ENCODE measurements at places on chromosomes 16 and 17. TPM values are rescaled to one million over a fixed set of nuclear protein-coding genes. Genes with fewer than 3 reads are reported as not detected.

DNA sequence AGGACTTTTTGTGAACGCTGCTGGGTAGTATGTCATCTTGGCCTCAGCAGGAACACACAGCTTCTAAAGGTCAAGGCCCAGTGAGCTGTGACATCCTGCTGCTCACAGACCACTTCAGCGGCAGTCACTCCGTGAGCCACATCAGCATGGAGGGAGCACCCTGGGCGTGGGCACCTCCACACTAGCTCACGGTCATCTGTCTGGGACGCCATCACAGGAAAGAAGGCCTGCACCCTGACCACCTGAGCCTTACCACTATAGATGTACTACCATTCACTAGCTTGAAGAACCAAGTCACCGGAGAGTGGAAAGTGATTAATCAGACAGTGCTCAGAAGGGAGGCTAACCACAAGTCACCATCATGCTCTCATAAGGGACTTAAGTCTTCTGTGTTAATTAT is 3.3 kb downstream of the AXIN1 start:
- no peak for DNase-seq

GRCh38 chr16:62038646-62039045 is 2.4 kb upstream of the CDH8 start:
- no peak for DNase-seq

- no peak for DNase-seq
Observed at GRCh38 chr17:38628441-38628840, 22.7 kb upstream of the SRCIN1 start.

GRCh38 chr16:58336332-58337089 is 41.7 kb upstream of the PRSS54 start:
- peak; percentile 74 for DNase-seq

GRCh38 chr17:59671386-59671785 is 35.8 kb downstream of the PTRH2 start:
- DNase-seq, result no peak

DNA sequence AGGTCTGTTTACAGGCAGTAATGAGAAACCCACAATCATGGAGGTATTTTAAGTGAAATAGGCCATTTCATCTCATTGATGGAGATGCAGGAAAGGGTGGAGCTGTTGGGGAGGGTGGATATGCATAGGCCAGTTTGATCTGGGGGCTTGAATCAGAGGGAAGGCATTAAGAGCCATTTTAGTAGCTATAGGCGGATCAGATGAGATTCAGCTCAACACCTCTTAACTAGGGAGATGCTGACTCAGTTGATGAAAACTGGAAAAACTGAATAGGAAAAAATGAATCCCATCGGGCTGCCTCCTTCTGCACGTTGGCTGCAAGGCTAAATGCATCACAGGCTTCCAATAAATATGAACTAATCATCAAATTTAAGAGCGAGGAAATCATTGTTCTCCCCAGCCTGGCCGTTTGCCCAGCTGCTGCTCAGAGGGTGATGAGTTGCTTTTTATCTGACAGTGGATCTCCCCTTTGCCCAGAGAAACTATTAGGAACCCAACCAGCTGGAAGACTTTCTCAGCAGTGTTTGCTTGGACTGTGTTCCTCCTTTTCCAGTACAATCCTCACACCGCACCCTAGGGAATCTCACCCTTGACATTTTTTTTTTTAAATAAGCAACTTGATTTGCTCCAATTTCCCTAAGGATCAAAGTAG is 149.6 kb downstream of the SOX9 start:
- DNase-seq, result no peak

DNA sequence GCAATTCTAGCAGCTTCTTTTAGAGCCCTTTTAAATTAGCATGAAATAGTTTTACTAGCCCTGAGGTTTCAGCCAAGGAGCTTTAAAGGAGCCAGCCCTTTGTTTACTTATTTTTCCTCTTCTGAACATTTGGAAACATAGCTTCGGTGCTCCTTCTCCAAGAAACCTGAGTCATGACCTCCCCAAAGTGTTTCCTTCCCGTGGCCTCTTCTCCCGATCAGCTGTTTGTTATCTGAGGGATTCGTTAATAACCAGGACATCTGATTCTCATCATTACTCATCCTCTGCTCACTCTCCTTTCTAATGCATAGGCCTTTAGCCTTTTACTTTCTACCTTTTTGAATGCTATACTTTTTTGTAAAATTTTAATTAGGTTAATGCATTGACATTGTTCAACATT is 204.5 kb downstream of the WWOX start:
- DNase-seq, result no peak

- no peak for DNase-seq
Observed at GRCh38 chr17:81336296-81336929, 41.3 kb upstream of the SLC38A10 start.

DNA sequence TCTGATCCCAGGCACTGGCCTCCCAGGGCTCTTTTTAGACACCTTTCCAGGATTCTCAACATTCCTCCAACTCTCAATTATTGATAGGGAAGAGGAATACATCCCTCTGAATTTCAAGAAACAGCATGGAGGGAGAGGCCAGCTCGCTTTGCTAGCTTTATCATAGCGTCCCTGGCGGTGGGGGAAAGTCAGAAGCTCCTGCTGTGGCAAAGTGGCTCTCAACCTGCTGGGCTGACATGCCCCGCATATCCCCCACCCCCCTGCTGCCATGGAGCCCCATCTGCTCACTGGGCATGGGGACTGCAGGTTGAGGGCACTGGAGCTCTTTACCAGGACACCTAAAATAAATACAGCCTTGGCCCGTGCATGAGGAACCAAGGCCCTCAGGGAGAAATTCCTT is 140.3 kb downstream of the SLC39A11 start:
- DNase-seq, result no peak

GRCh38 chr17:6712058-6712853 is 913 bp downstream of the SLC13A5 start:
- no peak for DNase-seq

GRCh38 chr16:89410794-89411309 is 79.5 kb downstream of the ANKRD11 start:
- peak; percentile 93 for DNase-seq

DNA sequence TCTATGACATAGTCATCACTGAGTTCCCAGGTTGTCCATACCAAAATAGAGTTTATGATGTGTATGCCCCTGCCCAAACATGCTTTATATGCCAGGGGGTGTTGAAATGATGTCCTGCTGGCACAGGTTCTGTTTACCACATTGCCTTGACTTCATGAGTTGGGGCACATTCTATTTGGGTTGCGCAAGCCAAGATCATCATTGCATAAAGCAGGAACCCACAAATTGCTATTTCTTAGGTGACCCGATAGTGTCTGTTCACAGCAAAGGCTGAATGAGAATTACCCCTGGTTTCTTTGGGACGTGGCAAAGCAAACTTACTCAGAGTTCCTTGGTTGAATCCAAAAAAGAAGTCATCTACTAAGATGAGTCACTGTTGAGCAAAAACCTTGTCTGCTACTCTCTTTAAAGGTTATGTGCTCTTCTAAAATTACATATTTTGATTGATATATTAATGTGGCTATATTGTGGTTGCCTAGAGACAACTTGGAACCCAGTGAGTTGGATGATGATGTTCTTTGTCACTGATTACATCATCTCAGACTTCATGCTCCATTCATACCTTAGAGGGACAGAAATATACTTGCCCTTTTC is 912.6 kb upstream of the SOX9 start:
- no peak for DNase-seq

GRCh38 chr17:17926840-17927449 is 45.3 kb downstream of the TOM1L2 start:
- no peak for DNase-seq

- no peak for DNase-seq
Observed at GRCh38 chr16:78368121-78369102, 269.0 kb downstream of the WWOX start.

GRCh38 chr16:78607465-78607864 is 508.0 kb downstream of the WWOX start:
- no peak for DNase-seq

DNA sequence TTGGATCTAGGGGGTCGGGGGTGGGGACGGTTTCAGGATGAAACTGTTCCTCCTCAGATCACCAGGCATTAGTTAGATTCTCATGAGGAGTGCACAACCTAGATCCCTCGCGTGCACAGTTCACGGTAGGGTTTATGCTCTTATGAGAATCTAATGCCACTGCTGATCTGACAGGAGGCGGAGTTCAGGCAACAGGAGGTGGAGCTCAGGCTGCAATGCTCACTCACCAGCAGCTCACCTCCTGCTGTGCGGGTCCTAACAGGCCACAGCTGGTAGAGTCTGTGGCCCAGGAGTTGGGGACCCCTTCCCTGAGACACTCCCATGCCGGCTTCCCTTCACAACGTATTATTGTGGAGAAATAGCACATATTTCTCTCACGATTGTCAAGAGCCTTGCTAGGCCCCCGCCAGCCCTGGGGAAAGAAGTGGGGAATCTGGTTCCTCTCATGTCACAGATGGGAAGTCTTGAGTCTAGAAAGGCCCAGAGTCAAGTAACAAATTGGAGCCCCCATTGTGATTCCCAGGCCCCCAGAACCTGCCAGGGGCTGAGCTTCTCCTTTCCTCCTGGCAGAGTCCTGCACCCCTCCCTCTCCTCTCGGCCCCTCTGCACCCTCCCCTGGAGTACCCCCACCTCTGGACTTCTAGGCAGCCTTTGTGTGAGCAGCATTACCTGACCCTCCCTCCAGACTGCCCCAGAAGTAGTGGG is 6.1 kb upstream of the KRT14 start:
- no peak for DNase-seq

GRCh38 chr17:298791-299450 is 53.7 kb downstream of the RPH3AL start:
- DNase-seq, result no peak

GRCh38 chr16:10941127-10941933 is 938 bp downstream of the DEXI start:
- no peak for DNase-seq

DNA sequence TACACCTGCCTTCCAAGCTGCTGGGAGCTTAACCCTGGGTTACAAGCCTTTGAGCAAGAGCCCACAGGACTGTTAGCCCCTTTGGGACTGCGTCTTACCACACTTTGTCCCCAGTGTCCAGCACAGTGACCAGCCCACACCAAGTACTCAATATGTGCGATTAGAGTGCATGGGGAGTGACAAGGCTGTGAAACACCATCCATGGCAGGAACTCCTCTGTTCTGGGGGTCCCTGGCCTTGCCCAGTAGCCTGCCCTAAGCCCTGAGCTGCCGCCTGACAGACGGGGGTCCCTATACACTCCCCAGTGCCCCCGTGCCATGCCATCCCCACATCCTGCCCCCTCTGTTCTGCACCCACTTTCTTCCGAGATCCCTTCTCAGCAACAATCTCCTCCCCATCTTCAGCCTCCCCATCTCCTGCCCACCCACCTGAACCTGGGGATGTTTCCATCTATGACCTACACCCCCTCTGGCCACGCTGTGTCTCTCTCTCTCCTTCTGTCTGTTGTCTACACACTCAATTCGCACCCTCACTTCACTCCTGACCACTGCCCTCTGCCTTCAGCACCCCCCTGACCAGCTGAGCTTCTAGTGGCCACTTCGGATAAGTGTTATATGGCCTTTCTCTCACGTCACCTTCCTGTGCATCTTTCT is 112.9 kb upstream of the SMURF2 start:
- DNase-seq, result no peak

DNA sequence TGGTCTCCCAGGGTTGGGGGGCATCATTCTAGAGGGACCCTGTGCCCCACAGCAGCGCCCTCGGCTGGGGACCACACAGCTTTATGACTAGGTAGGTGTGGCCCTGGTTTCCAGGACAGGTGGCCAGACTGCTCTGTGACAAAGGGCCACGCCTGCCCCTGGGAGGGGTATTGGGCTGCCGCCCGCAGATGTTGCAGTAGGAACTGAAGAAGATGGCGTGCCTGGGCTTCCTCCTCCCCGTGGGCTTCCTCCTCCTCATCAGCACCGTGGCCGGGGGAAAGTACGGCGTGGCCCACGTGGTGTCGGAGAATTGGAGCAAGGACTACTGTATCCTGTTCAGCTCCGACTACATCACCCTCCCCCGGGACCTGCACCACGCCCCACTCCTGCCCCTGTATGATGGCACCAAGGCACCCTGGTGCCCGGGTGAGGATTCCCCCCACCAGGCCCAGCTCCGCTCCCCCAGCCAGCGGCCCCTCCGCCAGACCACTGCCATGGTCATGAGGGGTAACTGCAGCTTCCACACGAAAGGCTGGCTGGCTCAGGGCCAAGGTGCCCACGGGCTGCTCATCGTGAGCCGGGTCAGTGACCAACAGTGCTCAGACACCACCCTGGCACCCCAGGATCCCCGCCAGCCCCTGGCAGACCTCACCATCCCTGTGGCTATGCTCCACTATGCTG is at the start of gene SPPL2C:
TSS of gene SPPL2C (plus strand) at position 187 of the 681 bp plus-strand sequence. CDS start at position 213, 26 bp downstream.
- DNase-seq, result no peak

DNA sequence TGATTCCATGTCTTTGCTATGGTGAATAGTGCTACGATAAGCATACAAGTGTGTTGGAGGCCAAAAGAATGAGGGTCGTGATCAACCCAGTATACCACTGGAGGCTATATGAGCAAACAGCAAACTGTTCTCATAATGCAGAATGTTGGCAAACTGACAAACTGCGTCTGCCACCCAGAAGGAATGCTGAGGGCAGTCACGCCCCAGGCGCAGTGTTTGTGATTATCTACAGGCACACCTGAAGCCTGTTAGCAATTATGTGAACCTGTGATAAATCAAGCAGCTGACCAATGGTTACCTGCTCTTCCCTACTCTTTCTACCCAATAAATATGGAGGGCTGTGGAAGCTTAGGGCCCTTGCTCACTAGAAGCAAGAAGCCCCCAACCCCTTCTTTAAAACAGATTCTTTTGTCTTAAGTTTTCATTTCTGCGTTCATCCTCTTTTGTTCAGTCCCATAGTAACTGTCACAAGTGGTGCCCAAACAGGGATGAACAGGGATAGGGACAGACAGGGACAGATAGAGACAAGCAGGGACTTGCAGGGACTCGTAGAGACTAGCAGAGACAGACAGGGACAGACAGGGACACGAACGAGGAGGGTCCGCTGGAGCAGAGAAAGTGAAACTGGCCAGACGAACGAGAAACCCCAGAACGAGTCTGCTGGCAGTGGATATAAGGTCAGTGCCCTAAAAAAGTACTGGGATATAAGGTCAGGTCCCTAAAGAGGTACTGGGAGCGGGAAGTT is 25.1 kb downstream of the CD300LG start:
- DNase-seq, result no peak

DNA sequence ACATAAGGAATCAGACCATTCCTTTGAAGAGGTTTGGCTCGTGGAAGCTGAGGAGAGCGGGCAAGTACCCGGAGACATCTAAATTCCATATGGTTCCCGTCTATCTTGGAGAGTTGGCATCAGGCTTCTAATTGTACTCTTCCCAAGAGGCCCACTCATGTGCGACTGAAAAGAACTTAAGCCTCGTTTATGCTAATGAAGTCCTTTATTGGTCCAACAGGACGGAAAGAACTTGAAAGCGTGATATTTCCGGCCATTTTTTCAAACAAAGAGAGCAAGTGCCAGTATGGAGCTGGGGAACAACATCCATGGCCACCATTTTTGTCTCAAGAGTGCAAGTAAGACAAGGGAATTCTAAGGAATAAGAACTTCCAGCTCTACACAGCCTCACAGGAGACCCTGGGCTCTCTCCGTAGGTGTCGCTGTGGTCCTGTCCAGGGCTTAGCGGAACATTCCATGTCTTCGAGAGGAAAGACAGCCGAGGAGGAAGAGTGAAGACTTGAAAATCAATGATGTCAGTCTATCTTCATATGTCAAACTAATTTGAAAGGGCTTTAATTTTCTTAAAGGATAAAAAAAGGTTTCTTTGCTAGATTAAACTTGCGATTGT is 566.0 kb upstream of the PSMD7 start:
- no peak for DNase-seq

The GPS2 gene
- 28.3 TPM for total RNA-seq

The DHRS11 gene
- total RNA-seq, result 6.9 TPM

The SLX1B gene
- 21.9 TPM for total RNA-seq

The CDK5RAP3 gene
- 47.8 TPM for total RNA-seq

The CA5A gene
- total RNA-seq, result not detected

The GJD3 gene
- total RNA-seq, result 1.8 TPM

The FBXL16 gene
- total RNA-seq, result under 0.01 TPM

The TP53TG3 gene
- not detected for total RNA-seq

The CCL16 gene
- 0.13 TPM for total RNA-seq

The ATP6V0A1 gene
- 20.2 TPM for total RNA-seq

Measured in dermis microvascular lymphatic vessel endothelial cell (primary cell).